Thoracic aorta (tissue), 2 donors: ENCODE measurements at places on chromosomes 16 and 17. TPM values are rescaled to one million over a fixed set of nuclear protein-coding genes. Genes with fewer than 3 reads are reported as not detected.
A peak's percentile ranks its signal among the peaks of the same experiment; 100 is the strongest.

CDRT15 gene
- not detected for total RNA-seq

- no peak overlapping the region for H3K4me3 ChIP-seq
- no peaks in the 10 kb centered on the region for H3K4me1 ChIP-seq
- no peaks in the 10 kb centered on the region for H3K27me3 ChIP-seq
These were observed 76.7 kb downstream of the CCT6B start for GRCh38 chr17:34884597-34884996.

GRCh38 chr16:64098451-64098850 lies 1023.4 kb downstream of the CDH11 start:
- H3K36me3 ChIP-seq, result no peaks in the 10 kb centered on the region
- DNase-seq, result no peak
- no peak overlapping the region for H3K4me3 ChIP-seq
- no peaks in the 10 kb centered on the region for H3K27me3 ChIP-seq
- no peak overlapping the region for H3K27ac ChIP-seq

DNA sequence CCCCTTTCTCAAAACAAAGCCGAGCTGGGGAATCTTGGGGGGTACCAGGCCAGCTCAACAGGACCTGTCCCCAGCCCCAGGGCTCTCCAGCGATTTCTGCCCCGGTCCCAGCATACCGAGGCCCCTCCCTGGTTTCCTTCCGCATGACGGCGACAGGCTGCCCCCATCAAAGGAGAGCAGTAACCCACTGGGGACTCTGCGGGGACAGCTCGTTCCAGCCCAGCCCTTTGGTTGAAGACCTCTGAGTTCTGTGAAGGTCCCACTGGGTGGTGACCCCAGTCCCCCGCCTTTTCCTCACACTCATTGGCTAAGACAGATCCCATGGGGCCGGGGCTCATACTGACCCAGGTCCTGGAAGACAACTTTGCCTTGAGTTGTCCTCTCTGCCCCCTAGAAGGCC lies 4.1 kb downstream of the SMTNL2 start:
- H3K4me1 ChIP-seq, result peaks cover 5% of the 10 kb centered on the region
- DNase-seq, result no peak
- no peak overlapping the region for H3K4me3 ChIP-seq
- H3K27me3 ChIP-seq, result no peaks in the 10 kb centered on the region
- H3K36me3 ChIP-seq, result no peaks in the 10 kb centered on the region
- no peak overlapping the region for H3K27ac ChIP-seq

GRCh38 chr16:89873109-89873971 lies at the start of gene TCF25:
Gene TCF25, plus strand, starts transcription at chr16:89873592. Its CDS starts 76 bp downstream, at chr16:89873668.
- DNase-seq, result peak; percentile 20
- peak within 1 kb of the TSS; percentile 83 for H3K4me3 ChIP-seq
- peaks cover 13% of the 10 kb centered on the region for H3K36me3 ChIP-seq
- peak within 1 kb of the TSS; percentile 100 for H3K27ac ChIP-seq
- no peaks in the 10 kb centered on the region for H3K27me3 ChIP-seq
- H3K4me1 ChIP-seq, result peaks cover 19% of the 10 kb centered on the region

- H3K27ac ChIP-seq, result peak overlapping the region; percentile 8
- no peak for DNase-seq
- H3K27me3 ChIP-seq, result no peaks in the 10 kb centered on the region
- peak overlapping the region; percentile 53 for H3K4me3 ChIP-seq
- H3K4me1 ChIP-seq, result peaks cover 28% of the 10 kb centered on the region
These were observed 43.6 kb upstream of the CACNG5 start for GRCh38 chr17:66791347-66791746.

CES3 gene
- 0.63 TPM for total RNA-seq

GLG1 gene
- total RNA-seq, result 202 TPM

FAM20A gene
- 24.8 TPM for total RNA-seq

ALOX15B gene
- 0.85 TPM for total RNA-seq

- H3K27ac ChIP-seq, result peak overlapping the region; percentile 84
- H3K36me3 ChIP-seq, result peaks cover 24% of the 10 kb centered on the region
- H3K27me3 ChIP-seq, result no peaks in the 10 kb centered on the region
- H3K4me3 ChIP-seq, result peak overlapping the region; percentile 95
These were observed 785 bp downstream of the NME3 start for GRCh38 chr16:1770328-1771187.

DNA sequence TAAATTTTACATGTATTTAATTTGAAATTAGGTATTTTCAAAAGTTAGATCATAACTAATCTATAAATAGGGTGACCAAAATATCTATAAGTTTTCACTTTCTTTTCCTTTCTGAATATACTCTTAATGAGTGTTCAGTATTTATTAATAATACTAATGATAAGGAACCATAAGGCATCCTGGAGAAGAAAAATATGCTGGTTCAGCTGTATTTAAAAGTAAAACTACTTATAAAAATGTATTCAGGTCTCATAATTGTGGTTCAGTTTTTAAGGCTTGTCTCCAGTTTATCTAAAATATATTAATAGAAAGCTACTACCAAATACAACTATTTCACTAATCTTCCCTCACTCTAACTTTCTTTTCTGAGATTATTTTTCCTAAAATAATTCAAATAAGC lies 67.3 kb downstream of the HELZ start:
- H3K36me3 ChIP-seq, result peaks cover 3% of the 10 kb centered on the region
- H3K27me3 ChIP-seq, result no peaks in the 10 kb centered on the region
- no peak overlapping the region for H3K4me3 ChIP-seq
- no peaks in the 10 kb centered on the region for H3K4me1 ChIP-seq
- no peak for DNase-seq
